ENCODE measurements at places on chromosomes 7 and 10.

GRCh38 chr7:31123726-31124125 is 71.6 kb downstream of the ADCYAP1R1 start:
- DNase-seq = no peak

- no peak for DNase-seq
These were observed 4.7 kb downstream of the ECD start for GRCh38 chr10:73163096-73163495.

DNA sequence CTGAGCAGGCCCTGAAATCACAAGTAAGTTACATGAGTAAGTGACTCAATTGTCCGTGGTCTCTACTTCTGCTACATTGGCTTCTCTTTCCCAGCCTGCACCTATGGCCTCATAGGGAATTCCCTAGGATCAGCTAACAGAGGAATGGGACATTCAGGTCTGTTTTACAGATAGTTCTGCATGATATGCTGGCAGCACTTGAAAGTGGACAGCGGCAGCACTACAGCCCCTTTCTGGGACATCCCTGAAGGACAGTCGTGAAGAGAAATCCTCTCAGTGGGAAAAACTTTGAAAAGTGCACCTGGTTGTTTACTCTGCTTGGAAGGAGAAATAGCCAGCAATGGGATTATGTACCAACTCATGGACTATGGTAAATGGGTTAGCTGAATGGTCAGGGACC is 293.1 kb upstream of the CACNA2D1 start:
- no peak for DNase-seq

GRCh38 chr10:11705722-11706121 is 36.5 kb upstream of the ECHDC3 start:
- no peak for DNase-seq

DNA sequence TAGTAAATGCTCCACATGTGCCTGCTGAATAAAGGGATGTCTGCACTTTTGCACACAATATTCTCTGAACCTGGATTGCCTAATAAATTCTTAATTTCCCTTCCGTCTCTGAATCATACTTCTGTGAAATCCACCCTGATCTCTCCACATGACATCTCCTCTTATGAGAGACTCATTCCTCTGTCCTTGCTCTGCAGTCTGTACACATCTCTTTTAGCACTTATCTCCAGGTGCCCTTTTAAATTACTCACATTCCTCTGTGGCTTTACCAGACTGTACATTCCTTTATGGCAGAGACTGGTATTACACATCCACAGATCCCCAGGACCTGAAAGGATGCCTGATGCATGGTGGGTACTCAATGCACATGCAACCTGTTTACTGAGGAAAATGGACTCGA is 527.6 kb downstream of the PHTF2 start:
- no peak for DNase-seq

DNA sequence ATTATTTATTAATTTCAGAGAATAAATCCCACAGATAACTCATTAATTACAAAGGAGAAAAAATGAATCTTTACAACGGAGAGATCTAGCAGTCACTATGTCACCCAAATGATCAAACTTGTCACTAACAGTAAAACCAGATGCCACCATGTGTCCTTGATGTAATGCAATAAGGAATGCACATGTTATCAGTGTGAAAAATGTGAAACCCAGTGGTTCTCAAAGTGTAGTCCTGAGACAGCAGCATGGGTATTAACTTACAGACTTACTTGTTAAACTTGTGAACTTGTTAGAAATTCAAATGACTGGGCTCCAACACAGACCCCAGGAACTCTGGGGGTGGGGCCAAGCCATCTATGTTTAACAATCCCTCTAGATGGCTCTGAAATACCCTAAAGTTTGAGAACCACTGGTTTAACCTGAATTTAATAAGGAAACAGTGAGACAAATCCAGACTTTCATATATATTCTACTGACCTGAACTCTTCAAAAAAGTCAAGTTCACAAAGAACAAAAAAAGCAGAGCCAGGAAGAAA is 77.4 kb downstream of the RNLS start:
- DNase-seq = no peak

GRCh38 chr10:59143544-59143943 is 32.9 kb upstream of the PHYHIPL start:
- DNase-seq = no peak

GRCh38 chr7:44964831-44965440 is 13.9 kb downstream of the MYO1G start:
- DNase-seq = peak; percentile 85

DNA sequence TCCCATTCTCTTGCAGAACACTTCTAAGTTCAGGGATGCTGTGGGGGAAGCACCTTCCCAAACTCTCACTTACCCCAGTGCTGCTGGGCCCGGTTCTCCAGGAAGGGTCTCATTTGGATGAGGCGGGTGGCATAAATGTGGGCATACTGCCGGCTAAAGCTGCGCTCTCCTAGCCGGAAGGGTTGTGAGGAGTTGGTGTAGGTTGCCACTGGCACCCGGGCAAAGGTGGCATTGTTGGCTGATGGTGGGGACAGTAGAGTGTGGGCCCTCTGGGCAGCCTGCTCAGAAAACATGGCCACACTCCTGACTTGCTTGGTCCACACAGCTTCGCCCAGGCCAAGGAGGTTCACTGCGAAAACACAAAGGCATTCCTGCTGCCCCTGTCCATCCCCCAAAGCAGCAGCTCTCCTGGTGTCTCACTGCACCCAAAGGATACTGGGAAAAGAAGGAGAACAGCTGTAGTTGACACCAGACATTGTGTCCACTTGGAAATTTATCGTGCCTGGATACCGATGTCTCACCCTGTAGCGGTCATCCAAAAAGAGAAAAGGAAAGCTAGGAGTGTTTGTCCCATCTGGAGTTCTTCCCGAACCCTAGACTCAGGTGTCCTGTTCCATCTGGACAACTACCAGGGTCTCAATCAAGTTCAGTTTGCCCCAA is 1.5 kb downstream of the POLD2 start:
- no peak for DNase-seq
